ENCODE measurements at places on chromosomes 4 and X.

DNA sequence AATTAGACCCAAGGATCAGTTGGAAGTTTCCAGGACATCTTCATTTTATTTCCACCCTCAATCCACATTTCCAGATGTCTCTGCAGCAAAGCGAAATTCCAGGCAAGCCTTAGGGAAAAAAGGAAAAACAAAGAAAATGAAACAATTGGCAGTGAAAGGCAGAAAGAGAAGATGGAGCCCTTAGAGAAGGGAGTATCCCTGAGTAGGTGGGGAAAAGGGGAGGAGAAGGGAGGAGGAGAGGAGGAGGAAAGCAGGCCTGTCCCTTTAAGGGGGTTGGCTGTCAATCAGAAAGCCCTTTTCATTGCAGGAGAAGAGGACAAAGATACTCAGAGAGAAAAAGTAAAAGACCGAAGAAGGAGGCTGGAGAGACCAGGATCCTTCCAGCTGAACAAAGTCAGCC lies at the start of gene PLP1:
Gene PLP1 (plus strand): TSS at position 295 of the 400 bp plus-strand sequence. CDS start 156 bp downstream, outside the sequence.
- DNase-seq: no peak

GRCh38 chr4:99591757-99592156 lies 17.1 kb downstream of the MTTP start:
- peak; percentile 82 for DNase-seq

DNA sequence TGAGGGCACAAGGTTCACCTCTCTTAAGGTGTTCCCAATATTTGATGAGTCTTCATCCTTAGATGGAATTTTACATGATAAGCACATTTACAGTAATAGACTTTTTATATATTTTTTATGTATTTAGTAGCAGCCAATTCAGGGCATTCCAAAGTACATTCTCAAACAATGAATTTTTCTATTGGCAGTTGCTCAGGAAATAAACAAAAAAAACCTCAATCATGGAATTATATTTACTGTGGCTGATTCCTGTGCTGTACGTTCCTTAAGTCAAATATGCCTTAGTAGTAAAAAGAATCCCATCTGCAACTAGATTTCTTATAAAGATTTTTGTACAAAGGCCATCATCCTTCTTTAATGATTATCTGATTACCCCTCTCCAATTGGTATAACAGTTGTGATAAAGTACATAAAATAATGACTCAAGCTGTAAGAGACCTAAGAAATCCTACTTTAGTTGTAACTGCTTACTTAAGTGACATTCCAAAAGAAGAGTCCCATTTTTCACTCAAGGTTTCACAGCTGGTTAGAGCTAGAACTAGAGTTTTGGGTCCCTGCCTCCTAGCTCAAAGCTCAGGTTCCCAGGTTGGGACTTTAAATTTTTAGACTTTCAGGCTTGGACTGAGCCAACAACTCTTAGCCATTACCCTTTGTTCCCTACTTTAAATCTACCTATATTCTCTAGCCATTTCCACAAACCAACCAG lies 152.7 kb downstream of the FHIP1A start:
- no peak for DNase-seq

DNA sequence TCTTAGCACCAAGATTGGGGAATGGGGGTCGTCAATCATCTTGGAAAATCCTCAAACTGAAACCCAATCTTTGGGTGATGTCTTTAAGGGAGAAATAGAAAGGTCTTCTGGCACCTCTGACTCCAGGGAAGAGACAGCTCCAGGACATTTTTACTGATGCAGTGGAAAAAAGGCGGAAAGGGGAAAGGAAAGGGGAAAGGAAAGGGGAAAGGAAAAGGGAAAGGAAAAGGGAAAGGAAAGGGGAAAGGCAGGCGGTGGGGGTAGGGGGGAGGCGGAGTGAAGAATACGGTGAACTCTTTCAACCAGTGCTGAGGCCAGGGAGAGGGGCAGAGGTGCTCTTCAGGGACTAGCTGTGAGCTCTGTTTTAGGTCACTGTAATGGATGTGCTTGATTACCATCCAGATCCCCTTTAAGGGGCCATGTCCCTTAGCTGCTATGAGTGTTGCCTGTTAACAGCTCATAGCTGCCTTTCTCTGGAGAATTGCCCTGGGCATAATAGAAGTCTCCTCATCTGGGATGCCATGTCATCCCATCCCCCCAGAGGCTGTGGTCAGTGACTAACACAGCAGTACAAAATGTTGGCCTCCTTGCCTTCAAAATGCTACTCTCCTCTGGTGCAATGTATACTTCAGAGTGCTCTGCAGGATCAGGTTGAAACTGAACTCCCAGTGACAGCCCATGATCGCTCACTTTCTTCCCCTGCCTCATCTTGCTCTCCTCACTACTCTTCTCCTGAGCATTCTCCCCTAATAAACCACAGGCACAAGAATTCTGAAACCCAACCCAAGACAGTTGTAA lies 92.4 kb upstream of the AP1S2 start:
- peak; percentile 87 for DNase-seq

DNA sequence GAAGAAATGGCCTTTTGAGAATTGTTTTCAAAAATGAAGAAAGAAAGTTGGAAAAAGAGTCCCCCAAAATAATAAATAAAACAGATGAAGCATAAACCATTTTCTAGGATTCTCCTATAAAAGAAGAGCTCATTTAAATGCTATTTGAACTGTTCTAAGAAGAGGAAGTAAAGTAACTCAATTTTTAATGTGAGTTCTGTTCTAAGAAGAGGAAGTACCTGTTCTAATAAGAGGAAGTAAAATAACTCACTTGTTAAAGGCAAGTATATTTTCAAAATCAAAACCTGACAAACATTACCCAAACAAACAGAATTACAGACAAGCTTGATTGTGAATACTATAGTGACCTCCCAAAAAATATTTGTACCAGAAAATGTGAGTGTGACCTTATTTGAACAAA lies 1326.3 kb downstream of the C4orf33 start:
- DNase-seq: no peak

- DNase-seq: no peak
Observed at GRCh38 chr4:36587909-36588472, 306.6 kb downstream of the DTHD1 start.

DNA sequence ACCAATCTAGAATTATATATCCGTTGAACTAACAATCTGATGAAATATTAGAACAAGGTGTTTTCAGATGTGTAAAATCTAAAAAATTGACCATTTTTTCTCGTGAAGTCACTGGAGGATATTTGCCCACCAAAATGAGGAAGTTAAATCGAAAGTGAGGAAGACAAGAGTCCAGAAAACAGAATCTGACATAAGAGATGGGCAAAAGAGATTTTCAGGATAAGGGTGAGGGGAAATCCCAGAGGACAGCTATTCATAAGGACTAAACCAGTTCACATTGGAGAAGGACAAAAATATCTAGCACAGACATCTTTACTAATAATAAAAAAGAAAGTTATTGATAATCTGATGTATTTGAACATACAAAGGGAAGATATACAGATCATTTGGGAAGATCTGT lies 18.7 kb upstream of the ALG13 start:
- DNase-seq: no peak

- DNase-seq: no peak
Observed at GRCh38 chrX:34238896-34239295, 106.8 kb upstream of the FAM47A start.

DNA sequence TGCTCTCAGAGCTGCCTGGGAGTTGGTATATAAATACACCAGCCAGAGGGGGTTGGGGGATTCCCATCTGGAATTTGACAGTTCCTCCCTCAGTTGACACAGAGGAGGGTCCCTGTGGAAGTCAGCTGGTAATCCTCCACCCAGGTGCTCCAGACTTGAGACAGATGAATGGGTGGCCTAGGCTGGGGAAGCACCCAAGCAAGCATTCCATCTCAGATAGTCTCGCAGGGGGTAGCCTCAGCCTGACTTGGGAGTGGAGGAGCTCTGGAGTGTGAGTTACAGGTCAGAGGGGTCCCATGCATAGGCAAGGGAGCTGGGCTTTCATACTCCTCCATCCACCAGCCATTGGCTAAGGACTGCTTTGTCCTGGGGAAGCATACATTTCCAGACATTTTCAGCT lies 229.3 kb upstream of the BCOR start:
- no peak for DNase-seq

- DNase-seq: peak; percentile 33
Observed at GRCh38 chr4:115234405-115235093, 121.1 kb upstream of the NDST4 start.

GRCh38 chrX:27598312-27598711 lies 8.2 kb downstream of the DCAF8L2 start:
- peak; percentile 3 for DNase-seq

GRCh38 chrX:73262991-73263390 lies 48.3 kb upstream of the NAP1L2 start:
- peak; percentile 8 for DNase-seq

GRCh38 chr4:183550345-183551093 lies 45.7 kb downstream of the ING2 start:
- no peak for DNase-seq

GRCh38 chr4:55866290-55866907 lies 13.0 kb downstream of the EXOC1 start:
- peak; percentile 97 for DNase-seq

- peak; percentile 63 for DNase-seq
Observed at GRCh38 chr4:95124906-95125504, 367.2 kb downstream of the BMPR1B start.

- DNase-seq: peak; percentile 100
Observed at GRCh38 chr4:168803732-168804131, 206.3 kb downstream of the CBR4 start.

DNA sequence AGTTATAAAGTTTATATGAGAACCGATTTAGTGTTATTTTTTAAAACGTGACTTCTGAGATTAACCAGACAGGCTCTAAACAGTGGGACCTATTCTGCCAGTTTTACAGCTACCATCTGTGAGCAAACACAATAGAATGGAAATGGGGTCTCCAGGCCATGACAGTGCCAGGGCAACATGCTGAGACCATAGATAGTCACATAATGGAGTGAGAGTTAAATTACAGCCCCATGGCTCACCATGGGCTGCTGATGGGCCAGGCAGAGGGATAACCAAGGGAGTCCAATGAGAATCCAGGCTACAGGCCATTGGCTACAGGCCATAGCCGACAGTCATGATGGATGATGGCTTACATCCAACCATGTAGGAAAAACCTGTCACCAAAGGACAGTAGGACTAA lies 183.5 kb upstream of the NDP start:
- DNase-seq: no peak

DNA sequence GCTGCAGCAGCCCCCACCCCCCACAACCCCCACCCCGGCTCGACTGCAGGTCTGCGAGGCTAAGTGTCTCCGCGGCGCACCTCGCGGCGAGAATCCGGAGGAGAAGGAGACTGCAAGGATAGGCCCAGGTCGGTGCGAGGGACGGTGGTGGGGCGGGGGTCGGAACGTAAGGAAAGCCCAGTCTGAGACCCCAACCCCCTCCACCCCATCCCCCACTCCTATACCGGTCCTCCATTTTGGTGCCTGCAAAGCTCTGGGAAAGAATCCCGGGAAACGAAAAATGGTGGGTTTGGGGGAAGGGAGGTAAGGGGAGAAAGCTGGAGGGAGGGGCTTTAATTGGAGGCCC lies 614 bp downstream of the BEX3 start:
- DNase-seq: no peak

DNA sequence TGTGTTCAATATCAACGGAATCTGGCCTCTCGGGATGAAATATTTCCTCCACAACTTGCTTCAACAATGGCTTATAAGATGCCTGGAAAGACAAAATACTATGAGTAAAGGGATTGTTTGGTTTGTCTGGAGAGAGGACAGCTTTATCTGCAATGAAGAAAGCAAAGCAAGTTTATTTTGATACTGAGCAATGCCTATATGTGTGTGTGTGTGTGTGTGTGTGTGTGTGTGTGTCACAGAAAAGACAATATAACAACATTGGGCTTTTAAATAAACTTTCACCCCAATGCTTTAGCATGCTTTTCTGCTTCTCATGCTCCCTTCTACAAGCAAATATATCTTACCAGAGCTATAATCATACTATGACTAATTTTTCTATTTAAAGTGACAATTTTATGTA lies 45.4 kb downstream of the RASL11B start:
- DNase-seq: no peak

DNA sequence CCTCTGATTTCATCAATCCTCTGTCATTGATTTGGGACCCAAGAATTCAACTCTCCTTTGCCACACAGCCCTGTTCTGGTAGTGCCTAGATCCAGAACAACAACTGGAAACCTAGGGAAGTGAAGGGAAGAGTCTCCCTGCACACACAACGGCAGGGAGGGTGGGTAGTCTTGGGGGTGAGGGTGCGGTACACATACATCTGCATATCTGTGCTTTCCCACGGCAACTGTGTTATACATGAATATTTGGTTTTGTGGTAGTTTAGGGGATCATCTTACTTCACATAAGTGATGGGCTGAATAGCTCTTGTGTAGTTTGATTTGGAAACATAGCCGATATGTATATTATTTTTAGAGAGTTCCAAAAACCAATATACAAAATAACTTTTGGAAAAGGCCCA lies 3.3 kb upstream of the PRSS12 start:
- no peak for DNase-seq

- DNase-seq: no peak
Observed at GRCh38 chr4:86330961-86331742, 28.7 kb downstream of the MAPK10 start.

GRCh38 chr4:8385611-8386010 lies 54.9 kb downstream of the ACOX3 start:
- DNase-seq: no peak

DNA sequence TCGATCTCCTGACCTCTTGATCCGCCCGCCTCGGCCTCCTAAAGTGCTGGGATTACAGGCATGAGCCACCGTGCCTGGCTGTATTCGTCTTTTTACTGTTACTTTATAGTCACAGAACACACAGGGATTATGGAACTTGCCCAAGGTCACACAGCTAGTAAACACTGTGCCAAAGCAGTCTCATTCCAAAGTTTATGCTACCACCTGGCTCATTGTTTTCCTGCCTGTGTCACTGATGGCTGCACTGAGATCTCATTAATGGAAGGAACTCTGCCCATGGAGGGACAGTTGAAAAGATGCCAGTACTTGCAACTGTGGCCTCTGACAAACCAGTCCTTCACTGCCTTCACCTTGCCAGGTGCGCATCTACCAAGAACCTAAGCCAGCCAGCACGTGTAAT lies 517.7 kb downstream of the BCOR start:
- DNase-seq: no peak

DNA sequence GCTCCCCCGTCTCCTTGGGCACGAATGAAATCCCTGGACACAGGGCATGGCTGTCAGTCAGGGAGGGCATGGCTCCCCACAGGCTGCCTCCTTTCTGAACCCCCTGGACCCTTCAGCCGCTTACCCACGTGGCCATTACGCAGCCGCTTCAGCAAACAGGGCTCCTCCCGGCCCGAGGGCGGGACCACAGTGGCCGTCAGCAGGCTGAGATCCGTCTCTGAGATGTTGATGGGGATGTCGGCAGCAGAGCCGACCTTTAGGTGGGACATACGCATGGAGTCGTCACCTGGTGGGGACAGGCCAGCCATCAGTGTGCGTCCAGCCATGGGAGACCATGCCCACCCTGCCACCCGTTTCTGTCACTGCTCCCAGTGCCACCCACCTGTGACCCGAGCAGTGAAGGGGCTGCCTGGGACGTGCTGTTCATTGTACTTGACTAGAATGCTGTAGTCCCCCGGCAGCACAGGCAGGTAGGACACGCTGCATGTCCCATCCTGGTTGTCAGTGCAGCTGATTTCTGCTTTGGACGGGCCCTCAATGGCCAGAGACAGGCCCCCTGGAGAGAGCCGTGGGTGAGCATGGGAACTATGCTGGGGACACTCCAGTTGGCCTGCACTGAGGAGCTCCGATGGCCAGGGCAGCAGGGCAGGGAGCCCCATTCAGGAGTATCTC lies 21.1 kb downstream of the FLNA start:
- no peak for DNase-seq

GRCh38 chrX:17471121-17471520 lies 96.1 kb downstream of the NHS start:
- no peak for DNase-seq

GRCh38 chrX:107154787-107155620 lies 36.4 kb upstream of the RBM41 start:
- peak; percentile 85 for DNase-seq
